A549 (cell line): ENCODE measurements at places on chromosomes 4 and X. TPM values are rescaled to one million over a fixed set of nuclear protein-coding genes. Genes with fewer than 3 reads are reported as not detected.
A peak's percentile ranks its signal among the peaks of the same experiment; 100 is the strongest.

Gene USP27X
- 3.9 to 4.8 TPM (median 4.6 TPM) in 3 replicates for polyA plus RNA-seq

Gene ABCG2
- 27.9 to 29.0 TPM (median 28.1 TPM) in 3 replicates for polyA plus RNA-seq

Gene CT55
- polyA plus RNA-seq = not detected in 3 replicates

Gene HPGD
- 101 to 127 TPM (median 110 TPM) in 3 replicates for polyA plus RNA-seq

Gene RHOXF2B
- polyA plus RNA-seq = not detected in 3 replicates

Gene HAND2
- 0.34 to 0.63 TPM (median 0.59 TPM) in 3 replicates for polyA plus RNA-seq

Gene CTAG2
- not detected in 3 replicates for polyA plus RNA-seq

Gene NXF2
- not detected in 3 replicates for polyA plus RNA-seq

Gene CSAG1
- polyA plus RNA-seq = 0.27 to 0.37 TPM in 2 of 3 replicates, not detected in the other

Gene FABP2
- polyA plus RNA-seq = not detected in 3 replicates

Gene FGF5
- polyA plus RNA-seq = 0.21 to 0.28 TPM (median 0.25 TPM) in 3 replicates

- no peak for DNase-seq
Measured at GRCh38 chrX:155188786-155189185, 27.5 kb upstream of the VBP1 start.

DNA sequence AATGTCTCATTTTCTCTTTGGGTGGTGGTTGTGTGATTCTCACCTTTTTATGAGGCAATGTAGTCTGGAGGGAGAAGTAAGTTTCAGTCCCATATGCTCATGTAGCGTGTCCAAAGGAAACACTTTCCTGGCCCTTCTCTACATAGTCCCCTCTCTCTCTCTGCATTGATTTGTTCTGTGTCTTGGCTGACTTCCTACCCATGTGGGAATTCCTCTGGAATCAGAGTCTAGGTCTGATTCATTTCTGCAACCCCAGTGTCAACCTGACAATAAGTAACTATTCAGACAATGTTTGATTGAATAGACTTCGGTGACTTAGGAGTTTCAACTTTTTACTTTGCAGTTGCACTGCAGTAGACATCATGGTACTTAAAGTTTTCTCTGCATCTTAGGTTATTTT is 2.7 kb upstream of the ALAS2 start:
- no peak for DNase-seq

- DNase-seq = no peak
Measured at GRCh38 chr4:7201420-7202305, 9.3 kb downstream of the SORCS2 start.

DNA sequence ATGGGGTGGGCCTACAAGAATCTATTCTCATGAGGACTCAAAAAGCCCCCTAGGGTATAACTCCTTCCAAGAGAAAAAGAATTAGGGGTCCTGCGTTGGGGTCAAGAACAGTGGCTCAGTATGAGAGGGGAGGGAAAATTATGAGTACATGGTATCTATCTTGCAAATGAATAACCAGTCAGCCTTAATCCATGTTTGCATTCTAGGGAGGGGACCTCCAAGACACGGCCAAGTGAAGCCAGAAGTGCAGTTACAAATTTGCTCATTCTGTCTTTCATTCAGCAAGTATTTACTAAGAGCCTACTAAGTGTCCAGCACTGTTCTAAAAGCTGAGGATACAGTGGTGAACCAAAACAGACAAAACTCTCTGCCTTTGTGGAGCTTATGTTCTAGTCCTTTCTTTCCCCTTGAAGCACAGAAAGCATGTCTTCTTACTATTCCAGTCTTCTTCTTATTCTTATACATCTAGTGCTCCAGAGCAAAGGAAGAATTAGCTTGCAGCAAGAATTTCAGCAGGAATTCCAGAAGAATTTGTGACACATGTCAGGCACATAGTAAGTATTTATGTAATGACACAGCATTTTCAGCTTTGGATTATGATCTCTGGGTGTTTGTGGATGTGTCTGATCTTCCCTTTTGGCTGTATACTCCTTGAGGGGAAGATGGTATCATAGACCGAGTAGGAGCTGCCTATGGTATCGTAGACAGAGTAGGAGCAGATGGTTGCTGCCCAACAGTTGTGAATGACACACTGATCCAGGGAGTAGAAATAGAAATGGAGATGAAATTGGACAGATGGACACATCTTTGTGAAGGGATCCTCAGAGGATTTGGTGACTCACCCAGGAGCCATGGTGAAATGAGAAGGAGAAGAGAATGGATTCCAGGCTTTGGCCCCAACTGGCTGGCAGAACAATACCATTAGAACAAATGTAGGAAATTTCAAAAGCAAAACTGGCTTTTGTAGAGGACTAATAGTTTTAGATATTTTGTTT is 75.9 kb downstream of the COQ2 start:
- peak; percentile 66 for DNase-seq

- DNase-seq = no peak
Measured at GRCh38 chrX:2719774-2720447, 28.8 kb downstream of the CD99 start.

DNA sequence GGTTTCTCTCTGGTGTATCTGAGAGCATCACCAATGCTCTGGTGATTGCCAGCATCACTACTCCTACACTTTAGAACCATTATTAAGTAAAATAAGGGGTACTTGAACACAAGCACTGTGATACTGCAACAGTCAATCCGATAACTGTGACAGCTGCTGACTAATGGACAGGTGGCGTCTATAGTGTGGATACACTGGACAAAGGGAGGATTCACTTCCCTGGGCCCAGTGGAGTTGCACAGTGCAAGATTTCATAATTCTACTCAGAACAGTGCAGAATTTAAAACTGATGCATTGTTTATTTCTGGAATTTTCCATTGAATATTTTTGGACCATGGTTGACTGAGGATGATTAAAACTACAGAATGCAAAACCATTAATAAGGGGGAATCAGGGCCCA is 97.8 kb downstream of the SHROOM3 start:
- DNase-seq = no peak

GRCh38 chr4:117491516-117491915 is 406.1 kb upstream of the TRAM1L1 start:
- DNase-seq = no peak

- DNase-seq = no peak
Measured at GRCh38 chr4:108280072-108280471, 111.3 kb upstream of the LEF1 start.

- DNase-seq = no peak
Measured at GRCh38 chr4:7799736-7800135, 139.9 kb downstream of the AFAP1 start.

DNA sequence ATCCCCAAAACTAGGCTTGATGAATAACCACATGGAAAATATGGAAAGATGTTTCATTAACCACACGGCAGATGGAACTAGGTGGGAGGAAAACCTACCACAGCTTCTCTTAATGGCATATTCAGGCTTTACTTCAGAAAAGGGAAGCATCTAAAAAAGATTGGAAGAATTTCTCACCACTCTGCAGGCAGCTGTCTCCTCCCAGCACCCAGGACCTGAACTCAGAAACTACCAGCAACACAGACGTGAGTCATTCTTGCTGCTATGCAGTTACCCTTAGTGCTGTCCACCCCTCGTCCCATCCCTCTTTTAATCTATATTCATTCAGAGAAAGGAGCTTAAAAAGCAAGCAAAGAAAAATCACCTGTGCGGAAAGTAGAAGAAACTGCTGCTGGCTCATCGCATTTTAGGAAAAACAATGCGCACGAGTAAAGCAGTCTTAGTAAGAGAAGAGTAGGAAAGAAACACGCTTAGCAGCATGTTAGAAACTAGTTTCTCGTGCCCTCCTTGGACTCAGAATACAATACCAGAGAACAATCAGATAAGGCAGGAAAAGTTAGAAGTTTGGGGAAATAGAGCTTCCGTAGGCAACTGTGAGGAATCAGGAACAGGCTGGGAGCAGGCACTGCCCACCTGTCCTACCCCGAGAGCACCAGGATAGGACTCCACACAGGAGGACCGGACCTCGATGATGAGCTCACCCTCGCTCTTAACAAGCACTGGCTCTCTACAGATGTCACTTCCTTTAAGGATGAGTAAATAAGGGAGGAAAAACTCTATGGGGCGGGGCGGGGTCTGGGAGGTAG is 48.1 kb upstream of the ENPP6 start:
- DNase-seq = peak; percentile 83

- DNase-seq = no peak
Measured at GRCh38 chr4:140281828-140282552, 91.5 kb upstream of the SCOC start.

DNA sequence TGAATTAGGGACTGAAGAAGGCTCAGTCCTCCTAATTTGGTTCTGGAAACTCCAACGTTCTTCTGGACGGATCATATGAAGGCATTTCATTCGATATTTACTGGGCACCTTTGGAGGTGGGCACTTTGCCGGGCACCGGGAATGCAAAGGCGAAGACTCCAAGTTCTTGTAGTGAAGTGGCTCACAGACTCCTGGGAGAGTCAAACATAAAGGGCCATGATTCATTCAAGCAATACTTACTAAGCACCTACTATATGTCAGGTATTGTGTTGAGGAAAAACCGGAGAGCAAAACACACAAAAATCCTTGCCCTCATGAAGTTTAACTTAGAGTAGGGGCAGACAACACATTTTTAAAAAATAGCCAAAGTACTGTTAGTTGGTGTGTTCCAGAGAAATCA is 17.0 kb upstream of the ERCC6L start:
- no peak for DNase-seq

GRCh38 chr4:183765251-183765911 is 106.3 kb downstream of the TRAPPC11 start:
- no peak for DNase-seq

- DNase-seq = peak; percentile 50
Measured at GRCh38 chr4:40550948-40551462, 78.7 kb downstream of the RBM47 start.

DNA sequence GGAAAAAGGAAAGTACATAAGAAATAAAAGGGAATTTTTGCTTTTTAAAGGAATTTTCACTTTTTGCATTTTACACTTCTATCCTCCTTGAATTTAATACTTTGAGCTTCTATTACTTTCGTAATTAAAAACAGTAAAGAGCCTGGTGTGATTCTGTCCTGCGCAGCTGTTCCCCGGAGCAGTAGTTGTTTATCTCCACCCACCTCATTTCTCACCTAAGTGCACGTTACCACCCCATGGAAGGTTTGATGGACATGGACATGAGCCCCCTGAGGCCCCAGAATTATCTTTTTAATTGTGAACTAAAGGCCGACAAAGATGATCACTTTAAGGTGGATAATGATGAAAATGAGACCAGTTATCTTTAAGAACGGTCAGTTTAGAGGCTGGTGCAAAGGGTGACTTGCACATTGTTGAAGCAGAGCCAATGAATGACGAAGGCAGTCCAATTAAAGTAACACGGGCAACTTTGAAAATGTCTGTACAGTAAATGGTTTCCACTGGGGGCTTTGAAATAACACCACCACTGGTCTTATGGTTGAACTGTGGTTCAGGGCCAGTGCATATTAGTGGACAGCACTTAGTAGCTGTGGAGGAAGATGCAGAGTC is 52.1 kb upstream of the TEX13D start:
- peak; percentile 0 for DNase-seq
